ENCODE measurements at places on chromosomes 2 and 18.

GRCh38 chr2:220510668-220511067 is 883.2 kb downstream of the SLC4A3 start:
- DNase-seq, result no peak

DNA sequence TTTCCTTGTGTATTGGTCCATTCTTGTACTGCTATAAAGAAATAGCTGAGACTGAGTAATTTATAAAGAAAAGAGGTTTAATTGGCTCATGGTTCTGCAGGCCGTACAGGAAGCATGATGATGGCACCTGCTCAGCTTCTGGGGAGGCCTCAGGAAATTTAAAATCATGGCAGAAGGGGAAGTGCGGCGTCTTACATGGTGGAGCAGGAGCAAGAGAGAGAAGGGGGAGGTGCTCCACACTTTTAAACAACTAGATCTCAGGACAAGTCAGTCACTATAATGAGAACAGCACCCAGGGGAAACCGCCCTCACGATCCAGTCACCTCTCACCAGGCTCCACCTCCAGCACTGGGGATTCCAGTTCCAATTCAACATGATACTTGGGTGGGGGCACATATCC is 54.3 kb downstream of the MSH2 start:
- DNase-seq, result no peak

GRCh38 chr2:24616616-24617015 is 125.6 kb downstream of the NCOA1 start:
- no peak for DNase-seq

DNA sequence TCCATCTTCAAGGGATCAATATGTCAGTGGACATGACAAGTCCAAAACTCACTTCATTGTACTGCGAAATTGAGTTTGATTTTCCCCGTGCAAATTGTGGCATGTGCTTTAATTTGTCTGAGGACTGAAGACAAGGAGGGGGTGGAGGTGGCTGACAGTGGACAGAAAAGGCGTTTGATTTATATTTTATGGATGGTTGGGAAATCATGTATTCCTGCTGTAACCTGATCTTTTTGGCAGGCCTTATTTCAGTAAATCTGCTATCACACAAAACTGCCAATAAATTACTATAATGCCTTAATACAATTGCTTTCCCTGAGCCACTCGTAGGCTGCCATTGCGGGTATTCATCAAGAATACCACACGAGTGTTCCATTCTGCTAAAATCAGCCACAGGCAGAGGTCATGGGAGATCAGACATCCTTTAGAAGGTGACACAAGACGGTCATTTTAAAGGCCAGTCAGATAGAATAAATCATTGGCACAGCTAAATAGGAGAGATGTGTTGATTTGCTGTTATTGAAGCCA is 720.5 kb downstream of the MBD2 start:
- DNase-seq, result no peak

DNA sequence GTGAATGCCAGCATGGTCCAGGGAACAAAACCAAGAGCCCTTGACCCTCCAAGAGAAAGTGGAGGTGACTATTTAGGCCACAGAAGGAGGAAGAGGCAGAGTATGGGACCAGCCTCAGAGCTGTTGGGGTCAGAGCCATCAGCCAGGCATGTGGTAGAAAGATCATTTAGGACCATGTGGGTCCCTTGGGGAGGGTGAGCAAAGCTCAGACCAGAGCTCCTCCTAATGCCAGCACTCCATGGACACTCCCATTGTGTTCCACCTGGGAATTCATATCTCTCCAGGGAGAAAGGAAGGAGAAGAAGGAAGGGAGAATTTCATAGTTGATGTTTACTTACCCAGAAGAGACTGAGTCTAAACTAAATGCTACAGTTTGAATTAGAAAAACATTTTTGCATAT is 73.2 kb downstream of the CYBRD1 start:
- no peak for DNase-seq

GRCh38 chr2:54894467-54894866 is 155.8 kb downstream of the RTN4 start:
- DNase-seq, result no peak

GRCh38 chr2:122740594-122740948 is 985.1 kb downstream of the TSN start:
- no peak for DNase-seq
